Sigmoid colon (tissue), 7 donors: ENCODE measurements at places on chromosomes 1 and 21. TPM values are rescaled to one million over a fixed set of nuclear protein-coding genes. Genes with fewer than 3 reads are reported as not detected.

GRCh38 chr1:247812637-247813036 is 11.3 kb downstream of the OR14A16 start:
- DNase-seq, result no peak

- DNase-seq, result peak; percentile 91
Measured at GRCh38 chr1:162548170-162548569, 13.4 kb upstream of the UAP1 start.

- DNase-seq, result no peak
Measured at GRCh38 chr21:33350676-33351075, 25.9 kb downstream of the IFNAR1 start.

GRCh38 chr1:210624722-210625121 is 296.0 kb downstream of the HHAT start:
- DNase-seq, result no peak

GRCh38 chr1:90919900-90920299 is 101.9 kb downstream of the ZNF644 start:
- no peak for DNase-seq

GRCh38 chr1:5599541-5599940 is 392.7 kb downstream of the NPHP4 start:
- no peak for DNase-seq

DNA sequence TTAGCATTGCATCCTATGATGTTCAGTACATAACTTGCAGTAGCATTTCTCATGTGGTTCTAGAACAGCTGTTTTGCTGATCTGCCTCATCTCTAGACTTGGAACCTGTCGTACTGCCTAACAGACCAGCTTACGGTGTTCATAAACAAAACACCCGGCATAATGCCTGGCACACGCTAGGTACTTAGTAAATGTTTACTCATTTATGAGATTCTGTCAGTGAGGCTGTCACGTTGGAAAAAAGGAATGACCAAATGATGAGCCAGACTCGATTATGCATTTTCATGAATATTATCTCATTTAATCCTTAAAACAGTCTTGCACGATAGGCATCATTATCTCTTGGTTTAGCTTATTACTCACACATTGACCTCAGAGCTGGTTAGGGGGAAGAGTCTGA is 46.4 kb downstream of the CACHD1 start:
- no peak for DNase-seq

GRCh38 chr1:44256762-44257554 is 43.7 kb downstream of the DMAP1 start:
- no peak for DNase-seq

DNA sequence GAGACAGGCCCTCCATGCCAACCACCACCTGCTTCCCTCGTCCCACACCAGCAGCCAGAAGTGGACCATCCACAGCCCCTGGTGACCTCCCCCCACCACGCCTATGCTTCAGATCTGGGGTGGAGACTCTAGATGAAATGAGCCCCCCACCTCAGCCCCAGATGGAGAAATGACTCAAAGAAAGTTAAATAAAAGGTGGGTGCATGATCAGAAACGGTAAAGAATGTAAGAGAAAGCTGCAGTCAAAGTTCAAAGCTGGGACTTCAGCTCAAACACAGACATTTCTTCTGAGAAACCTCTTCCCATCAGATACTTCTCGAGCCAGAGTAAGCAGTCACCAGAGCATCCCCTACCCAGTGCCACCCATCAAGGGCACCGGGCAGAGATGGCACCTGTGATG is 43.1 kb upstream of the HMGB4 start:
- no peak for DNase-seq

DNA sequence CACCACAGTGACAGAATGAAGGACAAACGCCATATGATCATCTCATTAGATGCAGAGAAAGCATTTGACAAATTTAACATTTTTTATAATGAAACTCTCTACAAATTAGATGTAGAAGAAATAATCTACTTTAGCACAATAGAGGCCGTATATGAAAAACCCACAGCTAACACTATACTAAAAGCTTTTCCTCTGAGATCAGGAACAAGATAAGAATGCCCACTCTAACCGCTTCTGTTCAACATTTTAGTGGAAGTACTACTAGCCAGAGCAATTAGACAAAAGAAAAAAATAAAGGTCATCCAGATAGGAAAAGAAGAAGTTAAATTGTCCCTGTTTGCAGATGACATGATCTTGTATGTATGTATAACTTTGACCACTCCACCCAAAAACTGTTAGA is 109.7 kb downstream of the SLC35F3 start:
- DNase-seq, result no peak

GRCh38 chr1:232985882-232986526 is 35.6 kb downstream of the NTPCR start:
- DNase-seq, result no peak

GRCh38 chr1:113938192-113938591 is 9.1 kb downstream of the HIPK1 start:
- no peak for DNase-seq

DNA sequence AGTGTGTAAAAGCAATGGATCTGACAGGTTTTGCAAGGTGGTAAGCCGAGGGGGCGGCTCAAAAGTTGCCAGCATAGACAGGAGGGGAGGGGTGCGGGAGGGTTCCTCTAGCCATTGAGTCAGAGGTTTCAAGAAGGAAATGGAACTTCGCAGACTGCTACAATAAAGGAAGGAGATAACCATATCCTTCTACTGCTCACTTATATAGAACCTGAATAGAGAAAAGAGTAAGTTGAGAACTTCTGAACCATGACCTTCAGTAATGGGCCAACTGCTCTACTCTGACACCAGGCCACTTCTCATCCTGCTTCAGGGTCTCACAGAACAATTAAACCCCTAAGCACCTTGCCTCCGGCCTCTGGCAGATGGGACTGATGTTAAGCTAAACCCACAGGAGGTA is 26.3 kb upstream of the BCAR3 start:
- DNase-seq, result no peak

DNA sequence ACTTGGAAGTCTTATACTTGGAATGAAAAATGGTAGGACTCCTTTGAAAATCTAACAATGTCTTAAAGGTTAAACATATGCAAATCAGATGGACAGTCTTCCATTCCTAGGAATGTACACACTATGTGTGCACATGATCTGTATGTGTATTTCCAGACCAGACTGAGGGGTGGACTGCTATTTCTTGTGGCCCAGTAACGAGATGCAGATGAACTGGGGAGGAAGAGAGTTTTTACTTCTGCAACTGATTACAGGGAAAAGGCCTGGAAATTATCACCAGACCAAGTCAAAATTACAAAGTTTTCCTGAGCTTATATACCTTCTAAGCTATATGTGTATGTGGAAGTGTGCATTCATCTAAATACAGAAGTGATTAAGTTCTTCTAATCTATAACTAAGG is 17.7 kb downstream of the NBPF3 start:
- no peak for DNase-seq

DNA sequence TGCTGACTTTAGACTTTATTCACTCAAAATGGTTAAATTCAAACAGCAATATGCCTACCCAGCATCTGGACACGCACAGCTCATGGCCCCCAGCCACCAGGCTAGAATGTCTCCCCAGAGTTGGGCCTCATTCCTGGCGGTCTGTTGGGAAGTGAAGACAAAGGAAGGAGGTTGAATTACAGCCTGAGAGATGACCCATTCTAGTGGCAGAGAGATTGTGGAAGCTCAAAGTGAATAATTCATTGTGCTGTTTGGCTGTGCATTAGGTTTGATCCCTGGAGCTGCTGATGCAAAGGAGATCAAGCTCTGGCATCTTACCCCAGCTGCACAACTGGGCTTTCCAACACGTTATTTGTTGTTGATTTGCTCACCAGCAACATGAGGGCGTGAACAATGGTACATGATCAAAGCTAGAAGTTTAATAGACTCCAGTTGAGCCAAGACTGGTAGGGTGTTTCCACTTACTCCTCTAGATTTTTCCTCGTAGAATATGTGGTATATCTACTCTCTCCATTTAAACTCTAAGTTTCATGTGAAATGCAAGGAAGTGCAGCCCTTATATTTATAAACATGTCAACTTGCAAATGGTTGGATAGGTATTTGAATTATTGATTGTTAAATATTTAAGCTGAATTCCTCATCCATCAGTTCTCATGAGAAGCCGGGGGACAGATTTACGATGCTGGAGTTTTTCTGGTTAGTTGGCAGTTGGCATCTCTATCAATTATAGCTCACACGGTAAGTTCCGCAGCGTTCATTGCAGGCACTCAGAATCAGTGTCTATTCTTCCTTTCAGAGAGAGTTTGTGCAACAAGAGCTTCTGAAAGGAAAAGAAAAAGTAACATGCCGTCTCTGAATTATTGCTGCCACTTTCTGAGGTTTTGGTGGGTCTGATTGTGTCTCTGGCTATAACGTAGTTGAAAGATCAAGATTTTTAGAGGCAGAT is 222.7 kb downstream of the TM2D1 start:
- DNase-seq, result no peak

- DNase-seq, result no peak
Measured at GRCh38 chr1:222653178-222653827, 35.4 kb downstream of the MIA3 start.

The FMO2 gene
- total RNA-seq, result 3.0 TPM

The FABP3 gene
- 6.4 TPM for total RNA-seq

The KIF14 gene
- under 0.01 TPM for total RNA-seq

The CLEC20A gene
- total RNA-seq, result not detected

The RHCE gene
- not detected for total RNA-seq
